ENCODE measurements at places on chromosomes 3 and 15.

GRCh38 chr15:100542290-100542689, 13.5 kb upstream of the CERS3 start:
- no peak for DNase-seq

GRCh38 chr15:40877694-40878093, 3.7 kb upstream of the RHOV start:
- no peak for DNase-seq

DNA sequence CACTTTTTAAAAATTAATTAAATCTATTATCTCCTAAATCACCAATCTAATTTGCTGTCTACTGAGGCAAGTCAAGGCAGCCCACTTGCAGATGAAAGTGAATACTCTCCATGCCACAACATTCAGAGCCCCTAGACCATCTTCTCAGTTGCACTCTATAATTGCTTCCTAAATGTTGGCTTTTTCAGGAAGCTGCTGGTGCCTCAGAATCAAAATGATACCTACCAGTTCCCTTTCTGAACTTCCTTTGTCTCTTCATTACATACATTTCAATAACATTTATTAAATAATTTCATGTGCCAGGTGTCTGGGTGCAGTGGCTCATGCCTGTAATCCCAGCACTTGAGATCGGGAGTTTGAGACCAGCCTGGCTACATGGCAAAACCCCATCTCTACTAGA, 124.1 kb downstream of the SERPINI1 start:
- DNase-seq: no peak

DNA sequence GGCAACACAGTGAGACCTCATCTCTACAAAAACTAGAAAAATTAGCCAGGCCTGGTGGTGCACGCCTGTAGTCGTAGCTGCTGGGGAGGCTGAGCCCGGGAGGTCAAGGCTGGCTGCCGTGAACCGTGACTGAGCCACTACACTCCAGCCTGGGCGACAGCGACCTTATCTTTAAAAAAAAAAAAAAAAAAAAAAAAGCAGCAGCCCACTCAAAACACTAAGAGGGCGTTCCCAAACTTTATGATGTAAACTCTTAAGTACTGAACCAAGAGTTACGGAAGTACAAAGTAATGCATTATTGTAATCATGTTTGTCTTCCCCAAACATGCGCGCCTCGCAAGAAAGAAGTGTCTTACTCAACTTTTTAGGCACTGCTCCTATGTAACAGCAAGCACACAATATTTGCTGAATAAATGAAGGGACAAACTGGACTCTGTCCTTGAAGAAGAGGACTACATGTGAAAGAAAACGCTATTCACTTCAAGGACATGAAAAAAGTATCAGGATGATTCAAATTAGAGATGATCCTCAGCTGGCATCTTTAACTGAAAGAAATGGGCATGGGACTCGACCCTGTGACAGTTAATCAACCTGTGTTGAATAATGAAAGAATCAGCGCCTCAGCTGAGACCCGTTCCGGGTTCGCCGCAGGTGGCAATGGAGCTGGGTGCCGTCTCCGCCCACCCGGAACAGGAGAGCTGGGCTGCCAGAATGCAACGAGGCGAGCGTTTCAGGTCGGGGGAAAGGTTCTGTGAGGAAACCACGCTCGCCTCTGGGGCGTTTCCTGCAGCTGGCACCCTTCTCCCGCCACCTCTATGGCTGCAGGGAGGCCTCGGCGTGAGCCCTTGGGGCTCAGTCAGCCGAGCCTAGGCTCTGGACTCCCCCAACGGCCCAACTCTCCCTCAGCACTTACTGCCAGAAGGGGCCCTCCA, 718 bp downstream of the SPG11 start:
- peak; percentile 87 for DNase-seq

DNA sequence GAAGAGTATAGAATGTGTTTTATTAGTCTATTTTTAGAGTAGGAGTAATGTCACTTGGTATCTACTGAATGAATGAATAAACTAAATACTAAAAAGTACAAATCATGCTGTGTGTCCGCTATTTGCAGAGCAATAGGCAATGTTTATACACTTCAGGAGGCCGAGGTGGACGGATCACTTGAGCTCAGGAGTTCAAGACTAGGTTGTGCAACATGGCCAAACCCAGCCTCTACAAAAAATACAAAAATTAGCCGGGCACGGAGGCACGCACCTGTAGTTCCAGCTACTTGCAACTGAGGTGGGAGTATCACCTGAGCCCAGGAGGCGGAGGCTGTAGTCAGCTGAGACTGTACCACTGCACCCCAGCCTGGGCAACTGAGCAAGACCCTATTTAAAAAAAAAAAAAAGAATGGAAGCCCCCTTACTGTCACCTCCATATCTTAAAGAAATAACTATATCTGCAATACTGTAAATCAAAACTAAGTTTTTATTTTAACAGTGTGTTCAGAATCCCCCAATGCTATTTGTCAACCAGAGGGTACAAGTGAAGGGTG, 98.4 kb downstream of the DHX30 start:
- DNase-seq: no peak

- no peak for DNase-seq
Observed at GRCh38 chr15:64205202-64205601, 42.4 kb upstream of the PPIB start.

DNA sequence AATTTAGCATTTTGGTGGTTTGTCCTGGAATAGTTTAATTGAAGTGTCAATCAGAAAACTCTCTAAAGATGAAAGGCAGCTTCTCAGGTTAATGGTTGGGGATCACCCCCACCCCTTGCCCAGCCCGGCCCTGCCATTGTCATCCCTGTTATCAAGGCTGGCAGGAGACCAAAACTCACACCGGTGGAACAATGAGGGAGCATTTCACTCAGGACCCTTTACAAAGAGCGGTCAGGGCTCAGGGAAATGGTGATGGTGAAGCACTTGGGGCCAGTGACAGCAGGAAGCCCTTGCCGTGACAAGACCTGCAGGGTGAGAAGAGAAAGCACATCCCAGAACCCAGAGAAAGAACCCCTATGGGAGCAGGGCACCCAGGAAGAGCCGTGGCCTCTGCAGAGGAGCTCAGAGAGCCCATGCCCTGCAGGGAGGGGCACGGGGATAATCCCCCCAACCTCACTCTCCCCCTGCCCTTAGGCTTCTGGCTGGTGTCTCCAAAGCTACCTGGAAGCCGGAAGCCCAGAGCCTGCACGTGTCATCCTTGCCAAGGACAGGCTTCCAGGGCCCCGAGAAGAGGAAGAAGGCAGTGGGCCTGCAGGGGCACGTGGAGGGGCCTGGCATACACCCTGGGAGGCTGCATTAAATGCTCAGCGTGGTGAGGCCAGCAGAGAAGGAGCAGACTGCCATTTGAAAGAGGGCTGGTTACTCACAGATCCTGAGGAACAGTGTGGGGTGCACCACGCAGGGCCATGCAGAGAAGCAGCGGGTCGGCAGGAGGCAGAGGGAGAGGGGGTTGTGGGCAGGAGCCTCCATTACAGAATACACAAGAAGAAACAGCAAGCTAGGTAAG, 80.6 kb upstream of the PRR20G start:
- DNase-seq: no peak

GRCh38 chr15:49706805-49707204, 86.0 kb downstream of the DTWD1 start:
- peak; percentile 59 for DNase-seq

GRCh38 chr3:50123394-50124051, 31.6 kb upstream of the SEMA3F start:
- DNase-seq: no peak

GRCh38 chr15:99084965-99085364, 19.9 kb upstream of the SYNM start:
- DNase-seq: no peak

DNA sequence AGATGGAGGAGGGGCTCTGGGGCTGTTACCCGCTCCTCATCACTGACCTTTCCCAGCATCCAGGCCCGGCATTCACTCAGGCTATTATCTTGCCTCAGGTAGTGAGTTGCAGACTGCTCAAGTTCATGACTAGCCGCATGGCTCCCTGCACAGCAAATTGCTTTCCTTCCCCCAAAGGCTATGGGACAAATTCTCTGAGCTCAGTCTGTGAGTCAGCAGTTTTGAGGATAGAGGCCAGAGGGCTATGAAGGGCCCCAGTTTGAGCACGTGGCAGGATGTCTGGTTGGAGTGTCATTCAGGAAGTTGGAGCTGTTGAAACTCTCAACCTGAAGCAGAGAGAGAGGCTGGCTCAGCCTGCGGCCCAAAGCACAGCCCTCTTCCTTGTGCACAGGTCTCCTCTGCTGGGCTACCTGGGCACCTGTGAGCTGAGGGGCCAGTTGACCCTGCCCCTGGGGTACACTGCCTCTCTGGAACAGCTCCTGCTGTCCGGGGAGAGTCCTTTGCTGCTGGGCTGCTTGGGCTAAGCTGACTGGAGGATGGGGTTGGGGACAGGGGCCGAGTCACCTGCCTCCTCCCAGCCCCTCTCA, 7.9 kb downstream of the FAH start:
- DNase-seq: peak; percentile 98

DNA sequence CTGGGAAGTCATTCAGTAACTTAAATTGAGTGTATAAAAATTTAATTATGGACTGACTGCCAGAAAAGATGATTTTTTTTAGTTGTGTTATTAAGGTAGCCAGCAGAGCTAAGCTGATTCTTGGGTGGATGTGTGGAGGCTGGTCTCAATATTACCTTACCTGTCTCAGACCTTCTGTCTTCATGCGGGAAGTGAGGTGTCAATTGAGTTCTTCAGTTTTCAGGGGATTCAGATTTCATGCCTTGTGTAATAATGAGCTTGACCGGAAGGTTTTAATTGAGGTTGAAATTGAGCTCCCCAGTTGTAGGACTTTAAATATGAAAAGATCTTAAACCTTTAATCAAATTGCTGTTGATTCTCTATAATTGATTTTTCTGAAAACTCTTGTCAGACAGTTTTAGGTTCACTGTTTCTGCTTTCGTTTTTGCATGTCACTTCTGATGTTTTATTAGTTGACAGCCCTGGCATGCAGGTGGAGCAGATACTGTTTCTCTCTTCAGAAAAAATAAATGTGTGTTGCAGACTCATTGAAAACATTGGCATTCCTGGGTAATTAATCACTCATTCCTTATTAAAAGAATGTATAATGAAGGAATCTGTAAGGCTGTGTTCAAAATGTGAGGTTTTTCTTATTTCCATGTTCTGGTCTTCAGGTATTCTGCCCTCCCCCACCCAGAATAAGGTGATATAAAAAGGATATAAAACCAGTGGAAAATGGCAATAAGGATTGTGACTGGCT, 54.5 kb downstream of the PSMD6 start:
- no peak for DNase-seq

DNA sequence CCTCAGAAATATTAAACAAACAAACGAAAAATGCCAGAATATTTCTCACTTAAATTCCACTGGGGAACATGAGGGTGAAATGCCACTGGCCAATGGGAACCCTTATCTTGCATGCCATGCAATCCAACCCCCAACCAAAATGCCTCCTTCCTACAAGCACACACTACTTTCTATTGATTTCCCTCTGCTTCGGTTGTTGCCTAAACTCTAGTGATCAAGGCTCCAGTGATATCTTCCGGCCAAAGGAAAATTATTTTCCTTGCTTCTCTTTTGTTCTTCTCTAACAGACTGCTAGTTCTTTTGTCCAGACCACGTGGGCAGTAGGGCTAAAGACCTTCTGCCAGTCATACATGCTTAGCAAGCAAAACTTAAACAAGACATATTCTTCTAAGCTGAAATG, 115.7 kb downstream of the TMCC1 start:
- no peak for DNase-seq

DNA sequence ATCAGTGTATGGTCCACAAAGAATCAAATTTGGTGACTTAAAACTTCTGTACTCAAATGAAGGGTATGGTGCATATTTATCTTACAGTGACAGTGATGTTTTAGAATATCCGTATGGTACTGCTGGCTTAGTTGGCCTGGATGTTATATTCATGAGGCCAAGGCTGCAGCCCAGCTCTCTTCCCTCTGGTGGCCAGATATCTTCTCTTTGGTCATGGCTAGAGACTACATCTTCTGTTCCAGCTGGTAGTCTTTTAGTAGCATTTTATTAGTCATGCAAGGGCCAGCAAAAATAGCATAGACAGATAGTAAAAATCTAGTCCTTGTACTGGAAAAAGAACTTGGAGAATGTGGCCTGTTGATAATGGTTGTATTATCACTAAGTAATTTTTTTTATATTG, 124.0 kb upstream of the ROPN1 start:
- no peak for DNase-seq

GRCh38 chr3:25452192-25452591, 24.1 kb downstream of the RARB start:
- no peak for DNase-seq

- no peak for DNase-seq
Observed at GRCh38 chr3:17643691-17644090, 98.7 kb downstream of the TBC1D5 start.

GRCh38 chr15:99324082-99324620, 72.9 kb downstream of the LRRC28 start:
- peak; percentile 52 for DNase-seq

GRCh38 chr3:151169262-151169947, 33.6 kb downstream of the GPR171 start:
- peak; percentile 85 for DNase-seq

- no peak for DNase-seq
Observed at GRCh38 chr15:70530503-70530902, 232.9 kb downstream of the UACA start.

DNA sequence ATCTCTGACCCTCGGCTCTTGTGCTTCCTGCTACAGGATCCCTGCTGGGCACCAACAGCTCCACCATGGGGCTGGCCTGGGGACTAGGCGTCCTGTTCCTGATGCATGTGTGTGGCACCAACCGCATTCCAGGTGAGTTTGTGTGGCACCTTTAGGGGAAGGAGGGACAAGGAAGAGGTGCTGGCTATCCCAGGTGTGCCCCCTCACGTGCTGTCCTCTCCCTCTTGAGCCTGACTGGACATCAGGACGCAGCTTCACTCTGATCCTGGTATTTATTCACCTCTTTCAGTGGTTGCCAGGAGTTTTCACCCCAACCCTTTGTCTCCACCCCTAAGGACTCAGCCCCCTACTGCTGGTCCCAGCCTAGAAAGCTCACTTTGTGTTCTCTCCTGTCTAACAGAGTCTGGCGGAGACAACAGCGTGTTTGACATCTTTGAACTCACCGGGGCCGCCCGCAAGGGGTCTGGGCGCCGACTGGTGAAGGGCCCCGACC, 960 bp downstream of the THBS1 start:
- DNase-seq: peak; percentile 31

GRCh38 chr3:121757087-121757811, 7.7 kb upstream of the GOLGB1 start:
- DNase-seq: peak; percentile 6

DNA sequence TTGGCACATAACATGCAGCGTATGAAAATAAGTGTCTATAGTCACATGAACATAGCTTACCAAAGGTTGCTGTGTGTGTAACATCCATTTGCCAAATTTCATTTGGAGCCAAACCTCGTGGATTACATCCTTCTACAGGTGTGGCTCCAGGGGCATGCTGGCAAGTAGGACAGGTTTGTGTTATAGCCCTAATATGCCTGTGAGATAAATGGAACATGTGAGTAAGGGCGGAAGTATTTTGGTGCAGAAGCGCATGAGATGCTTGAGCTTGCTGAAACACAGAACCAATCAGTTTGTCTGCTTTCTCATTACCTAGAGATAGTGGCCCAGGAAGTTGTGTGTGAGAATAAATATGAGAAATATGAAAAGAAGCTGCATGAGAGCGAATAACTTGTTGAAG, 21.8 kb upstream of the XCR1 start:
- DNase-seq: no peak

Measured in NB4 (cell line).